ENCODE measurements at places on chromosomes 2 and 18. TPM values are rescaled to one million over a fixed set of nuclear protein-coding genes. Genes with fewer than 3 reads are reported as not detected.

ARHGAP25 gene
- 11.9 TPM for total RNA-seq

COLEC11 gene
- total RNA-seq = 0.13 TPM

CD226 gene
- 1.5 TPM for total RNA-seq

RESP18 gene
- total RNA-seq = not detected

CFC1 gene
- not detected for total RNA-seq

PDE1A gene
- total RNA-seq = 10.5 TPM

CXCR4 gene
- total RNA-seq = 26.8 TPM

PARD3B gene
- 6.4 TPM for total RNA-seq

SP9 gene
- total RNA-seq = not detected

Data from dermis microvascular lymphatic vessel endothelial cell (primary cell).